ENCODE measurements at places on chromosomes 4 and X.

DNA sequence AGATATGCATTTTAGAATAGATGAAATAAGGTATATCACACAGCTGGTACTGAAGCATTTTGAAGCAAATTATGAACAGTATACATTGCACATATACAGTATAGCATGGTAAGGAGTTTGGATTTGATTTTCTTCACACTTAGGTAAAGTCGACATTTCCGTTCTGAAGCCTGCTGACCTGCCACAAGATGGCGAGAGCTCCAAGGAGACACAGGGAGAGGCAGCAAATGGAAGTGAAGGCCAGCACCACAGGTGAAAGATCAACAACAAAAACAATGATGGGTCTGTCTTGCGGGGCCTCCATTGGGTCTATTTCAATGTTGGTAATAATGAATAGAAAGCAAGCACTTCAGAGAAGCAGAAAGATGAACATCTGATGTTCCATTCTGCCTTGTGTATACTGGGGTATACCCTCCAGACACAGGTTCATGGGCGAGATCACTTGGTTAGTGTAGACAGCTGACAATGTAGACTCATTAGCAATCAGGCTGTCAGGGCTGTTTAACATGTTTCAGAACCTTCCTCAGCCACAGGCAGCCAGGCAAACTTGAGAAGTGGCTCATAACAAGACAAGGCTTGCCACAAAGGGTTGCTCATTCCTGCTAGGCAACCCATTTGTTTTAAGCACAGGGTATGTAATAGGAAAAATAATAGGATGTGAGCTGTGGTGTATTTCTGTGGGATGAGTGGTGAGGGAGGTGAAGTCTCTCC, 21.4 kb upstream of the NOX1 start:
- peak; percentile 4 for DNase-seq

DNA sequence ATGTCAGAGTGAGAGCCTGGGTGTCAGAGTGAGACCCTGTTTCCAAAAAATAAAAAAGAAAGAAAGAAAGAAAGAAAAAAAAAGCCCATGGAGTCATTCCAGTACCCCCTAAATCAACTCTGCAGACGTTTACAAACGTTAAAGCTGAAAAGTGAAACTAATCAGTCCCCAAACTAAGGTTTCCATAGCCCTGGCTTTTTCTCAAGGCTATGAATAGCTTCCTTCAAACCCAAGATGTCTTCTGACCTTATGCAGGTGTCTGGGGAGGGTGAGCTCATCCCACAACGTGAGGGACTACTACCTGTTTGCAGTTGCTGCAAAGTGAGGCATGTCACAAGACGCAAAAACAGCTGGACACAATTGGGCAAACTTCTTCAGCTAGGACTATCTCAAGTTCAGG, 144.0 kb downstream of the SH3KBP1 start:
- DNase-seq, result no peak

GRCh38 chrX:1507511-1508463, 29.2 kb downstream of the P2RY8 start:
- DNase-seq, result no peak

GRCh38 chr4:43481526-43481925, 589.0 kb downstream of the GRXCR1 start:
- DNase-seq, result no peak

DNA sequence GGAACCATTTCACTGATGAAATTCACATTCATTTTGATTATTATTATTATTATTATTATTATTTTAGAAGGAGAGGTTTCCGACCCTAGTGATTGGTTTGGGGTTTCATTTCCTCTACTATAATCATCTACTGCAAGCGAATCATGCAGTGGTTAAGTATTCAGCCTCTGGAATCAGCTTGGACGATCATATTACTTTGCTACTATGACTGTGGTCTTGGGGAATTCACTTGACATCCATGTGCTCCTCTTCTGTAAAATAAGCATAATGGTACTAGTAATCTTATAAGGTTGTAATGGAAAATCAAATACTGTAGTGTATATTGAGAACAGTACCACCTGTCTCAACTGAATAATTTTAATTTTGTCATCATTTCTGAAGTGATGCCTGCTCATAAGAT, 132.1 kb upstream of the SLC4A4 start:
- no peak for DNase-seq

GRCh38 chr4:123298261-123298660, 98.3 kb upstream of the SPRY1 start:
- no peak for DNase-seq

- DNase-seq, result no peak
Measured at GRCh38 chr4:111943796-111944203, 201.5 kb upstream of the FAM241A start.

DNA sequence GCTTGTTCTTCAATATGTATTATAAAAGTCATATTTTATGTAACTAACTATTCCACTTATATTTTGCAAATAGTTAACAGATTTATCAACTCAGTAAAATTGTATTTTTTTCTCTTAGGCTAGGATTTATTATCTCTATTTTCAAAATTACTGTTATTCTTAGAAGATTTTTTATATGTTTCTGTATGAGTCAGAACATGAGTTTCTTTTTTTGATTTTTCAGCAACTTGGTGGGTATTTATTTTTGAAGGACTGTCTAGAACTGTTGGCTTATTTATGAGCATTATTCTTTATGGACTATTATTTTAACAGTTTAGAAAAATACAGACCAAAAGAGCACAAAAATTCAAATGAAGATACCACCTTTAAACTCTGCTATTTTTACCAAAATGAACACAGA, 6.8 kb downstream of the AIMP1 start:
- no peak for DNase-seq

GRCh38 chr4:109207061-109207460, 95.4 kb downstream of the COL25A1 start:
- DNase-seq, result no peak

DNA sequence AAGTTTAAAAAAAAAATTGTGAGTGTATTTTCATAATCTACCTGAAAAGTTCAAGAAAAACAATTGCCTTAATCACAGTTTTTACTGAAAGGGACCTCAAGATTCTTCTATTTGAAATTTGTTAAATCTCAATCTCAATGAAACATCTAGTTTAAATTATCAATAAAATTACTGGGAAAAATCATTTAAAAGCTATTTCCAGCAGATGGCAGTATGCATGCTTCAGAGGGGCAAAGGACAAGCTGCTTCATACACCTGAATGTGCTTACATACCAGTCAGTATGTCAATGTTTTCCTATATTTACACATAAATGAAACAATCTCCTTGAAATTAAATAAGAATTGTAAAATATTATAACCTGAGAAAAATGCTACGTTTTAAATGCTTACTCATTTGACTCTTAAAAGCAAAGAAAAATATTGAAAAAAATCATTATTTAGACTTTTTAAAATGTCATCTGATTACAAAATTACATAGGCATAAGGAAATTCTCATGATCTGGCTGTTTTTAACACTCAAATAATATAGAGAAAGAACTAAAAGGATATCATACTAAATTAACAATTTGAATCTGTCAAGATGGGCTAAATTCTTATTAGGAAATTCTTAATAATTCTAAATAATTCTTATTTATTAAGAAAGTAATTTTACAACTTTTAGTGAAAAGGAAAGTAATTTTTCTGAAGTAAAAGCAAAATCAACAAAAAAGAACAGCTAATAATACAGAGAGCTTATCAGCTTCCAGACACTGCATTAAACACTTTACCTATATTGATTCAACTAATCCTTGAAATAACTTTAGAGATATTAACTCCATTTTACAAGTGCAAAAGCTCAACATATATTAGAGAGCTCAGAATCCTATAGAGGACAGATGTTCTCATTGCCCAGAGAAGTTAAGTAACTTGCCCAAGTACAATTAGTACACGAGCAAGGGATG, 242.1 kb downstream of the ADAMTS3 start:
- DNase-seq, result no peak

DNA sequence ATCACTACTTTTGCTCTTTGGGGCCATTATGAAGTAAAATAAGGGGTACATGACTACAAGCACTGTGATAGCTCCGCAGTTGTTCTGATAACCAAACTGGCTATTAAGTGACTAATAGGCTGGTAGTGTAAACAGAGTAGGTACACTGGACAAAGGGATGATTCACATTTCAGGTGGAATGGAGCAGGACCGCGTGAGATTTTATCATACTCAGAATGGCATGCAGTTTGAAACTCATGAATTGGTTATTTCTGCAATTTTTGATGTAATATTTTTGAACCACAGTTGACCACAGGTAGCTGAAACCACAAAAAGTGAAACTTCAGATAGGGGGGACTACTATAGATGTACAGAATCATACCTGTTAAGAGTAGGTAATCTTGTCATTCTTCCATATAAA, 55.8 kb downstream of the PAK3 start:
- no peak for DNase-seq

GRCh38 chr4:95108883-95109421, 351.2 kb downstream of the BMPR1B start:
- no peak for DNase-seq

GRCh38 chr4:41838590-41838989, 90.1 kb upstream of the PHOX2B start:
- no peak for DNase-seq

- no peak for DNase-seq
Measured at GRCh38 chrX:105461016-105461415, 240.5 kb upstream of the TEX13A start.

- DNase-seq, result no peak
Measured at GRCh38 chr4:113423631-113424030, 337.9 kb downstream of the CAMK2D start.

- no peak for DNase-seq
Measured at GRCh38 chr4:8730159-8730558, 137.6 kb downstream of the CPZ start.

- peak; percentile 70 for DNase-seq
Measured at GRCh38 chr4:10461091-10461849, 4.0 kb upstream of the ZNF518B start.

- peak; percentile 14 for DNase-seq
Measured at GRCh38 chr4:102390438-102390837, 45.2 kb upstream of the SLC39A8 start.

DNA sequence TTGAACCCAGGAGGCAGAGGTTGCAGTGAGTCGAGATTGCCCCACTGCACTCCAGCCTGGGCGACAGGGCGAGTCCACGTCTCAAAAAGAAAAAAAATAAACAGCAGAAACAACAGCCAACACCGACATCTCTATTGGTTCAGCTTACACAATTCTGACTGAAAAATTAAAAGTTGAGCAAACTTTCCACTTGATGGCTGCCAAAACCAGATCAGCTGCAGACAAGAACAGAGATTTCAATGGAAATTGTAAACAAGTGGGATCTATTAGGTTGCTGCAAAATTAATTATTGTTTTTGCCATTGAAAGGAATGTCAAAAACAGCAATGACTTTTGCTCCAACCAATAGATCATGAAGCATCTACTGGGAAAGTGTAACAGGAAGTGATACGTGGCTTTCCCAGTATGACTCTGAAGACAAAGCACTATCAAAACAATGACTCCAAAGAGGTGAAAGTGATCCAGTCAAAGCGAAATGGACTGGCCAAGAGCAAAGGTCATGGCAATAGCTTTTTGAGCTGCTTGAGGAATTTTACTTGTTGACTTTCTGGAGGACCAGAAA, 26.3 kb downstream of the UPF3B start:
- DNase-seq, result no peak

DNA sequence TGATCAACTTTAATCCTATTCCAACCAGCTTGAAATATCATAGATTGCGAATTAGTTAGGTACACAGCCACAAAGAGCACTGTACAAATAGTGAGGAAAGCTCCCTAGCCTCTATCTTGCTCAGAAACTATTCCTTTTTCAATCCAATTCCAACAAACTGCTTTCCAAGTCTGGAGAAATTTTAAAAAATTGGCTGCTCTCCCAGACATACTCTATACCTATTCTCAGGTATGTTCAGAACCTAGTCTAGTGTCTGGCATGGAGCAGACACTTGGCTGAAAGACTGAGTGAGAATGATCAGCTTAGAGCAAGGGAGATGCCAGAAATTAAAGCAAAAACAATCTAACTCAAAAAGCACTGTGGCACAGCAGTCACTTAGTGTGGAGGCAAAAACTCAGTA, 105.9 kb downstream of the SLC10A7 start:
- no peak for DNase-seq

GRCh38 chrX:14697451-14697850, 168.1 kb downstream of the GLRA2 start:
- peak; percentile 10 for DNase-seq

DNA sequence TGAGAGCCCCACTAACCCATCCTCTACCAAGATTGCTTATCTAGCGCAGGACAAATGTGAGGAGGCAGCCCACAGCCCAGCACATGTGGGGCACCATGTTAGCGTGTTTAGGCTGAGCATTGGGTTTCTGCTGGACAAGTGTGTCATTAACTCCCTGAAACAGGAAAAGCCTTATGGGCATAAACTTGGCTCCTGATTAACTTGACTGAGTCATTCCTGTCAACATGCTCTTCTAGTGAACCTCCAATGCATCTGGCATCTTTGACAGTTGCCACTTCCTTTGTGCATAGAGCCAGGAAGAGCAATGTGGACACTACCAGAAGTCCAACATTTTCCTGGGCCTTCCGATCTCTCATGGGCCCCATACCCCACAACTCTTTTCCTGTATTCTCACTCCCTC, 2.5 kb downstream of the SPIN2A start:
- no peak for DNase-seq

DNA sequence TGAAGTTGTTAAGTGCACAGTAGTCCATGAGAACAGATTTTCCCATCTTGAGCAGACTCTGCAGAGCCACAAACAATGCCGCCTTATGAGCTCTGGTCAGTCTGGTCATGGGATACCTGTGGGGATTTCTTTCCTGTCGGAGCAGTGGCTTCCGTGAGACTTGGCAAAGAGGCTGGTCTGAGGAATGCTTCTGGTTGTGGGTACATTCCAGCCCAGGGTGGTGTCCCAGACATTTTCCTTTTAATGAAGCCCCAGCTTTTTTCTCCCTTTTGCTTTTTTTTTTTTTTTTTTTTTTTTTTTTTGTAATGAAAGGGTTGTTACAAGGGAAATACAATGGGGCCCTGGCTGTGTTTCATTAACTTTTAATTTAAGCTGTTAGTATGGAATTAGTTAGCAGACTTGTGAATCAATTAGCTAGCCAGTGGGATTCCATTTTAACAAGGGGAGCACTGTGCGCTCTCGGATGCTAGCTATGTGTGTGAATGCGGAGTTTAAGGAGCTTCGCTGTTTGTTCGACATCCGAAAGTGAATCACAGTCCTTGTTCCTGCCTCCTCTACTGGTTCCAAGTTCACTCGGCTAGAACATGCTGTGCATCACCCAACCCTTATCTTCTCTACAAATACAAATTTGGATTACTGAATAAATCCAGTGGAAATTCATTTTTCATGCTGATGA, 225.1 kb downstream of the CBR4 start:
- DNase-seq, result no peak
